ENCODE measurements at places on chromosomes 3 and 15.

DNA sequence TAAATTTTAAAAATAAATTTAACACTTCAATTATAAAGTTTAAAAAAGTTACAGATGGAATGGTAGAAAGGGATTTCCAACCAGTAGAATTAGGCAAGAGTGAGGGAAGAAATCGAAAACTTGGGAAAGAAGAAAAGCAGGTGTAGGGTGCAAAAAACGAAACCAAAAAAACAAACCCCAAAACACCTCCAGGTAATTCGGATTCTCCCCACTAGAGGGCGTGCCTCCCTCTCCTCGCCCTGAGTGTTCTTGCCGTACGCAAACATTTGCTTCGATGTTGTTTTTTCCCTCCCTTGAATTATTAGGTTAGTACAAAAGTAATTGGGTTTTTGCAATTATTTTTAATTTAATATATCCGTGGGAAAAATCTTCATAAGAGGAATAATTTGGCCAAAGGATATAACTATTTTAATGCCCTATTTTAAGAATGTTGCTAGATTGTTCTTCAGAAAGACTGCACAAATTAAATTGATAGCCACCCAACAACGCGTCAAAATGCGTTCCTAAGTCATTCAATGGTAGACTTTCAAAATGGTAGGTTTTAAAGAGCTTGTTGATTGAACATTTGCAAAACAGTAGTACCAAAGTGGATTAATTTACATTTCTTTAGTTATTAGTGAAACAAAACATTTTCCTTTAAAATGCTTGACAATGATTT lies 63.7 kb downstream of the SLC30A4 start:
- no peak for DNase-seq

DNA sequence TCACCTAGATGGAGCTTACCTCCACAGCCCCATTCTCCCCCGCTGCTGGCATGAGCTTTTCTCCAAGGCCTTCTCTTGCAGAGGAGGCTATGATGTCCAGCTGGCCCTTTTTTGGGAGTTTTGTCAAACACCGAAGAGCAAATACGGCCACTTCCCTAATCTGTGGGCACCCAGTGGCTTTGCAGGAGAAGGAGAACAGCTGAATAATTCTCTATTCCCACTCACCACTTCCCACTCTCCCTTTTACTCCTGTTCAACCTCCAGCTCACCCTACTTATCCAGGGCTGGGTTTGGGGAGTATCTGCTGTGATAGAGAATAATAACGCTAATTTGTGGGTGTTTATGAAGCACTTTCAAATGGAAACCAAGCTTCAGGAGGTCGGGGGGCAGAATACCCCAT lies 93.0 kb downstream of the AAGAB start:
- no peak for DNase-seq

- no peak for DNase-seq
Measured at GRCh38 chr15:88002706-88003105, 253.8 kb downstream of the NTRK3 start.

GRCh38 chr3:40130721-40131120 lies 178.8 kb upstream of the EIF1B start:
- DNase-seq = no peak

GRCh38 chr3:22326305-22326704 lies 575.3 kb upstream of the ZNF385D start:
- DNase-seq = no peak

GRCh38 chr15:55526559-55527036 lies 18.6 kb upstream of the DNAAF4 start:
- peak; percentile 11 for DNase-seq

GRCh38 chr15:78282324-78282723 lies 17.1 kb downstream of the SKIC8 start:
- DNase-seq = no peak

DNA sequence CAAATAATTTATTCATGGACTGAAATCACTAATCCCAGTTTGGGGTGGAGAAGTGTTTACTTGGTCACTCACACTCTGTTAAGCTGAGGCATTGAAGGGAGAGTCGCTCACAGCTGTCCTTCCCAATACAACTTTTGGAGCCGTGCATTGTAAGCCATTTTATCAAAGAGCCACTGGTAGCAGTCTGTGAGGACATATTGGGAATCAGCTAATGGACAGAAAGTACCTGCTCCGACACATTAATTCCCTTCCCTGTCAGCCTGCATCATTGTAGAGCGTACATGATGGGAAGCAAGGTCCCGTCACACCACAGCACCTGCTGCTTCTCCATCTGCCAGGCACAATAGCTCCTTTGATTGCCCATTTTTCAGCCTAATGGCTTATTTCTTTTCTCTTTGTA lies 643.2 kb downstream of the SQOR start:
- DNase-seq = no peak
